ENCODE measurements at places on chromosomes 7 and 10.
A peak's percentile ranks its signal among the peaks of the same experiment; 100 is the strongest.

GRCh38 chr10:97771913-97772823 lies at the start of gene SFRP5:
SFRP5 (minus strand) TSS chr10:97771999; CDS start chr10:97771833, 166 bp downstream.
- DNase-seq = no peak

- no peak for DNase-seq
Measured at GRCh38 chr7:21377545-21377944, 50.3 kb upstream of the SP4 start.

DNA sequence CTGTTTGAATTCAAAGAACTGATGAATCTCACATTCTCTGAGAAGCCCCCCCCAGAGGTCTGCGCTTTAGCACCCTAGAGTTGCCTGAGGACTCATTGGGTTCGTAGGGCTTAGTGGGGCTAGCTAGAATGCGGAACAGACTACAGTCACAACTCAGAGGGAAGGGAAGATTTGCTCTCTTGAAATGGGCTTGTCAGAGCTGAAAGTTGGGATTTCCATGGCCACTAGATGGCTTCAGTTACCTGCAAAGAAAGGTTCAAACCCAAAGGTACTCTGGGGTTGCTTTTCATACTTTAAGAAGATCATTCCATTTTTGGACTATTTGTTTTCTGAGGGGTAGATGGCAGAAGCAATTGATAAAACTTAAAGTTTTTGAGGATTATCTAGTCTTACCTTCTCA lies 205.0 kb downstream of the BBS9 start:
- DNase-seq = no peak

DNA sequence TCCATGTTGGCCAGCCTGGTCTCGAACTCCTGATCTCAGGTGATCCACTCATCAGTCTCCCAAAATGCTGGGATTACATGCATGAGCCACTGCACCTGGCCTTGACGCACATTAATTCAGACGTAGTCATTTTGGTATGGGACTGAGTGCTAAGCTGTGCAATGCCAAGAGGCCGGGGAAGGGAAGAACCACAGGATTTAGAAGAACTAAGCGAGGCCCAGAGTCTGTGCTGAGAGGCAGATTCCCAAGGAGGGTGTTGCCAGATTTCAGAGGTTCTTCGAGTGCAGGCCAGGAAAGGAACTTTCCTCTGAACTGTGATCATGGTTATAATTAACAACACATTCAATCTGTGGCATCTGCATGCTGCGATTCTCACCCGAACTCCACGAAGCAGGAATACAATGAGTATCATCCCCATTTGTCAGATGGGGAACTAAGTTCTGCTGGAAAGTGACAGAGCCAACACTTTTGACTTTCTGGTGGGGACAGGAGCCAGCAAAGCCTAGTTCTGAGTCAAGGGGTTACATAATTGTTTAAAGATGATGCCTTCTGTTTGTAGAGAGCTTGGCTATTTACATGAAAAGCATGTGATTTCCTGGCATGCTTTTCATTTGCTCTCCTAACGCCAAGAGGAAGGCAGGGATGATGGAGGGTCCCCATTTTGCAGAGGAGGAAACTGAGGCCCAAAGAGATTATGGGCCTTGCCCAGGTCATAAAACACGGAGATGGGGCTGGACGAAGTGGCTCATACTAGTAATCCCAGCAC lies 6.2 kb upstream of the ZAN start:
- peak; percentile 15 for DNase-seq

- DNase-seq = no peak
Measured at GRCh38 chr7:92723205-92723604, 113.2 kb downstream of the CDK6 start.

- DNase-seq = no peak
Measured at GRCh38 chr7:81473236-81473635, 296.6 kb downstream of the HGF start.

DNA sequence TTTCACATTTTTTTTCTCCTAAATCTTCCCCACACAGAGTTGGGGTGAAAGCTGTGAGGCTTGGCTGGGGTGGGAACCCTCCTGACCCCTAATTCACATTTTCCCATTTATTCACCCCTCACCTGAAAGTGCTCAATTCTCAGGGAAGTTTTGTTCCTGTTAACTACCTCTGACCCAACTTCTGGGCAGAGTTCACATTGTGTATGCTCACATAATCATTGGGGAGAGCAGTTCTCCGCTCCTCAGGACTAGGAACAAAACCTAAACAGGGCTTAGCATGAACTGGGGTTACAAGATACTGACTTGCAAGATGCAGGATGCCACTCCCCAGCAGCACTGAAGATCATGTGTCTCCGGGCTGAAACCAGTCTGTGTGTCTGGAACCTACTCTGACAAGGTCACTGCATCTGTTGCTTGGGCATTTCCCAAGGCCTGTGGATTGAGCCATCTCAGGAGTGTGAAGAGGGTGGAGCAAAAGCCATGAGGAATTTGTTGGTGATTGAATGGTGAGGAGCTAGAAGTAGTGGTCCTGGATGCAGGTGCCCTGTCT lies 258.1 kb upstream of the IGFBP3 start:
- no peak for DNase-seq

- DNase-seq = no peak
Measured at GRCh38 chr7:141444961-141445360, 106.2 kb upstream of the AGK start.

DNA sequence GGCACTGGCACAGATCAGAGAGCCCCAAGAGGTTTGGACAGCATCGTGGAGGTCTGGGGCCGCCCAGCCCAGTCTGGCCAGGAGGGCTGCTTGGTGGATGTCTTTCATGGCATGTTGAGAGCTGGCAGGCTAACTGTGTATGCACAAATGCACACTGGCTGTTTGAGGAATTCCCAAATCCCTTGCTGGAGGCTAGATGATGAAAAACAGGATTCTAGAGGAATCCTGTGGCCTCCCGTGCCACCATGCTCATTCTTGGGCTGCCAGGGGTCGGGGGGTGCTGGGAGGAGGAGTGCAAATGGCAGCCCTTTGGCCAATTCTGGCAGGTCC lies 26.5 kb downstream of the LEP start:
- DNase-seq = no peak

DNA sequence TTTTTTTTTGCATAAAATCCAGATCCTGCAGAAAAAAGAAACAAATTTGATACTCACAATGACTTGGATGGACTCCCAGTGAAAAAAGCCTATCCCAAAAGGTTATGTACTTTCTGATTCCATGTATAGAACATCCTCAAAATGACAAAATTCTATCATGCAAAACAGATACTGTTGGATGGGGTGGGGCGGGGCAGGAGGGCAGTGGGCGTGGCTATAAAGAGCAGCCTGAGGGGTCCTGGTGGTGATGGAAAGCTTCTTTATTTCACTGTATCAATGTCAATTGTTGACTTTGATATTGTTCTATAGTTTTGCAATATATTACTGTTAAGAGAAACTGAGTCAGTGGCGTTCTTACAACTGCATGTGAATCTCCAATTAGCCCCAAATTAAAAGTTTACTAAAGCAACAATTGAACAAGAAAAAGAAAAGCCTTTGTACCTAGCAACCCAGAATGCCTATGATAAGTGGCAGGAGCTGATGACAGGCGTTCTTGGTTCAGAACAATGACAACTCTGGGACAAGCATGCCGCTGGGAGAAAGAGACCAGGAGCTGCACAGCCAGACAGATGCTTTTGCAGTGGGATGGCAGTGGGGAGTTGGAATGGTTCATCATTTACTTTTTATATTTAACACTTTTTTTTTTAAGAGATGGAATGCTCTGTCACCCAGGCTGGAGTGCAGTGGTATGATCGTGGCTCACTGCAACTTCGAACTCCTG lies 101.9 kb downstream of the LHPP start:
- DNase-seq = no peak

DNA sequence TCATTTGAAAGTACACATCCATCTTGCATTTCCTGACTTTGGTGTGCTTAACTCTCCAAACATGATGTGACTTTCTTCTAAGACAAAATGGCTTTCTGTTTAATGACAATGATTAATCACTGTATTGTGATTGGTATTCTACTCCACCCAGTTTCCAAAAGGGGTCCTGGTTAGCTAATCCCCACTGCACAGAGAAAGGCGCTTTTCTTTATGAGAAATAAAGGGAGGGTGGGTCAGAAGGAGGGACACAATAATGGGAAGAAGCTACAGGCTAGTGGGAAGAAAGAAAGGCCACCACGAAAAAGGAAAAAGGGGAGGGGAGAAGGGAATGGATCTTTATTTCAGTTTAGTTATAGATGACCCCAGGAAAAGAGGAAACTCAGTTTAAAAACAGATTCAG lies 69.2 kb downstream of the PRTFDC1 start:
- no peak for DNase-seq

- DNase-seq = no peak
Measured at GRCh38 chr7:72187179-72187578, 225.0 kb downstream of the CALN1 start.

DNA sequence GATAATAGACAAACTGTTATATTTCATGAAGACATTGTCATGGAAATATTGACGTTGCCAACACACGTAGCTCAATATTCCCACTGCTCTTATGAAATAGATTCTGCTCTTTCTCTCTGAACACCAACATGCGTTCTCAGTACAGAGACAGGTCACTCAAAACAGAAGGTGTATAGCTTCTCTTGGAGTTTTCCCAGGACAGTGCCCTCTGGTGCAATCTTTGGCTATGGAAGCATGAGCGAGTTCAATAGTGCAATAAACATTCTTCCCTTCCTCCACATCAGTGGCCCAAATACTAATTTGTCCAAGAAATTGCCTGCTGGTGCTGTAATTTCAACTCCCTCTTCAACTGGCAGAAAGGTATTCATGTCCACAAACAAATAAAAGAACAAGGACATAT lies 145.3 kb downstream of the MAGI2 start:
- DNase-seq = no peak

- no peak for DNase-seq
Measured at GRCh38 chr10:72552857-72553256, 73.0 kb downstream of the MICU1 start.

DNA sequence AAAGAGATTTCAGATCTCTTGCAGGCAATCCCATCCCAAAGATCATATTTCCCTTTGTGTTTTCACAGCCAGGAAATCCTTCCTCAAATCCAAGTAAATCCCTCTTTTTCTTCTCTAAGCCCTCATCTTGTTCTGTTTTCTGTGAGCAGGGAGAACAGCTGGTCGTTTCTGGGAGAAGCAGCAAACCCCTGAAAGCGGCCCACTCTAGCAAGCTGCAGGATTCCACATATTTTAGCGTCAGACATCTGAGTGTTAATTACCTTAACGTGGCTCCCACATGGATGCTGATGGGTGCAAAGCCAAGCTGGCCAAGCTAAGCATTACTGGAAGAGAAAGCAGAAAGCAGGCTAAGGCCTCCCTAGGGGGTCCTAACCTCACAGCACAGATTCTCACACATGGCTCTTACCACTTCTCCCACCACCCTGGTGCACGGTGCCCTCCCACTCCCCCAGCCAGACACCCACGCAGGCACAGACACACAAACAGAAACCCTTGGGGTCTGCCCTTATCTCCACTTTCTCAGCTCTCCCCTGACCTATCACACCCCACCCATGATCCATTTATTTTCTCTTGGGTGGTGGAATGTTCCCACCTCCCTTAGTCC lies 551.0 kb upstream of the AUTS2 start:
- DNase-seq = no peak

DNA sequence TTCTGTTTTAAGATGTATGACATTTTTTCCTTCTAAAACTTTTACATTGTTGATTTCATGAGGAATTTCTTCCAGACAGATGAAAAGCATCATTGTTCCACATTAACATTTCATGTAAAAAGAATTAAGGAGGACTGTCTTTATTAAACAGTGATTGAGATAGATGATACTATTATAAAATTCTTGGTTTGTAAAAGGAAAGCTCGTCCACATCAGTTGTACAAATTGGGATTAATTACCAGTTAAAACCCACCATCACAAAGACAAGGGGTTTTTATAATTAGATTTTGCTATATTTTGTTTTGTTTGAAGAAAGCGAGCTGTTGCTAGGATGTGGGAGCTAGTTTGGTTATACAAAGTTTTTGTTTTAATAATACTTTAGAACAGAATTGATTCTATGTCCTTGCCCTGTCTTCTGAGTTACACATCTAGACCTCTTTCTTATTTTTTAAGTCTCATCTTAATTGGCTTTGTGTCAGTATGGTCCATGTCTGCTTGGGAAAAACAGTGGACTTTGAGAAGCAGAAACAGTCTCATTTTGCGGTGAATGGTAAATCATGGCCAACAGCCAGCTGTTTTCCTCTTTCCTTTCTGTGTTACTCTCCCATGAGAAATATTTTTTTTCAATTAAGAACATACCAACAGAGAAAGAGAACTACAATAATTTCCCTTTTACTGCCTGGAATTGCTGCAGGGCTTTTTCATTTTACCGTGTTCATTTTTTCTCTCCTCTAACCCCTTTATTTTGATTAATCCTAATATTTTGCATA lies 3.2 kb downstream of the TES start:
- no peak for DNase-seq

GRCh38 chr7:1288996-1289551 lies 56.4 kb downstream of the UNCX start:
- no peak for DNase-seq

GRCh38 chr10:103333934-103334520 lies 16.9 kb downstream of the PCGF6 start:
- no peak for DNase-seq

DNA sequence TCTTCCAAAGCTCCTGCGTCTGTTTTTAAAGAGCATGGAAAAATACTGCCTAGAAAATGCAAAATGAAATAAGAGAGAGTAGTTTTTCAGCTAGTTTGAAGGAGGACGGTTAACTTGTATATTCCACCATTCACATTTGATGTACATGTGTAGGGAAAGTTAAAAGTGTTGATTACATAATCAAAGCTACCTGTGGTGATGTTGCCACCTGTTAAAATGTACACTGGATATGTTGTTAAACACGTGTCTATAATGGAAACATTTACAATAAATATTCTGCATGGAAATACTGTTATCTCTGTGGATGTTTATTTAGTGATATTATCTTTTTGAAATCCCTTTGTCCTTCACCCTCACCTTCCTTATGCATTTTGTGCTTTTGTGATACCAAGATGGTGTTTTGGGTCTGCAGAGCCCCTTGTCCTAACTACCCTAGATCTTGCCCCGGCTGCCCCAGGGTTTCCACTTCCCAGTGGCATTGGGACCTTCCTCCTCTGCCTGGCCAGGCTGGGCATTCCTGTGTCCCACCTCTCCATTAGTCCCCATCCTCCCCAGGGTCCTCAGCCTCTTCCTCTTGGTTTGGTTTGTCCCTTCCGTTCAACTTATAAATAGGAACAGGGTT lies 5.2 kb downstream of the IGFBP1 start:
- no peak for DNase-seq

DNA sequence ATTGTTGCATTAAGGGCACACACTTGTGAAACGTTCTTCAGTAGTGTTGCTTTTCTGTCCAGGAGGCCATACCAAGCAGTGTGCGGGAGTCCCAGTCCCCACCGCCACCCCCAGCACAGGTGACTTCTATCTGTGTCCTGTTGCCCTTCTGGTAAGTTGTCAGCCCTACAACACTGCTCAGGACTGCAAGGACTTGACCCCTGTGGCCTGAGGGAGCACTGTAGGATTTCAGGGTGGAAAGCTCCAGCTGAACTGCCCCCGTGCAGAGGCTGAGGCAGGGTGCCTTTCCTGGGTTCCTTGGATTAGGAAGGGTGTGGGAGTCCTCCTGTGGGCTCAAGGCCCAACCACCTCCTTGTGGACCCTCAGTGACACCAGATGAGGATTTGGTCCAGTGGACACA lies 26.8 kb upstream of the ZNF488 start:
- DNase-seq = no peak
